ENCODE measurements at places on chromosomes 4 and X.

DNA sequence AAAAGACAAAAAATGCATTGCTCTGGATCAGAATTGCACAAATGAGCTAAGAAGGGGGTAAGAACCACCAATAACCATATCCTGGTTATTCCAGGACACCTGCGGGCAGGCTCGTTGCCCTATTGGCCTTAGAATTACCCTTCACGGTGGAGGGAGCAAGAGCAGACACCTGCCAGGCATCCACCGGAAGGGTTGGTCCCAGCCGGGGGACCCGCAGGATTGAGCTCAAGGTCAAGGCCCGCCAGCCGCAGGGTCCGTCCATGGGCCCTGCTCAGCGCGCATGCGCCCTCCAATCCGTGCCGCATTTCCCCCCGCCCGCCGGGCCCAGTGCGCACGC lies 575 bp downstream of the SLC25A6 start:
- no peaks in the 10 kb centered on the region for H3K4me1 ChIP-seq
- no peak for DNase-seq
- H3K4me3 ChIP-seq: peak overlapping the region; percentile 90
- H3K27me3 ChIP-seq: no peaks in the 10 kb centered on the region

DNA sequence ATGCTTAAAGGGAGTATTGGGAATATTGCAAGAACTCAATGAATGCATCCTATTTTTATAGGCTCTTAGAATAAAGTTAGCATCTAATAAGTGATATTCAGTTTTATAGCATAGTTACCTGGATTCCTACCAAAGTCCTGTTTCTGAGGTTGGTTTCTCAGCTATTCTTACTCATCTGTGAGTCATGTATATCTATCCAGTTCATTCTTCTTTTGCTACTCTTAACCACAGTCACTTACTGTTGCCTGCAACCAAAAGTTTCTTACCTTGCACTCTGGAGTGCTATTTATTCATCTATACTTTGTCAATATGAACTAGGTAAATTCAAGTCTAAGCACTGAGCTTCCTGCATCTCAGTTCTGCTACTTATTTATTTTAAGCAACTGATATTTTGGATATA lies 322.5 kb downstream of the HS3ST1 start:
- H3K36me3 ChIP-seq: no peaks in the 10 kb centered on the region
- no peak for DNase-seq
- no peaks in the 10 kb centered on the region for H3K27me3 ChIP-seq
- no peaks in the 10 kb centered on the region for H3K4me1 ChIP-seq
- H3K4me3 ChIP-seq: no peak overlapping the region
- H3K27ac ChIP-seq: no peak overlapping the region

GRCh38 chr4:145496292-145496691 lies 14.6 kb downstream of the SMAD1 start:
- no peaks in the 10 kb centered on the region for H3K27me3 ChIP-seq
- no peak for DNase-seq
- H3K4me3 ChIP-seq: no peak overlapping the region
- H3K27ac ChIP-seq: no peak overlapping the region
- no peaks in the 10 kb centered on the region for H3K36me3 ChIP-seq

GRCh38 chr4:119087656-119088055 lies 48.0 kb upstream of the MYOZ2 start:
- no peak overlapping the region for H3K4me3 ChIP-seq
- H3K27ac ChIP-seq: no peak overlapping the region
- H3K27me3 ChIP-seq: no peaks in the 10 kb centered on the region
- H3K36me3 ChIP-seq: no peaks in the 10 kb centered on the region

GRCh38 chr4:43008793-43009192 lies 116.3 kb downstream of the GRXCR1 start:
- no peak for DNase-seq
- H3K27me3 ChIP-seq: no peaks in the 10 kb centered on the region
- no peak overlapping the region for H3K4me3 ChIP-seq
- H3K27ac ChIP-seq: no peak overlapping the region
- H3K36me3 ChIP-seq: no peaks in the 10 kb centered on the region

GRCh38 chrX:150768580-150769190 lies 75.5 kb downstream of the MTMR1 start:
- no peaks in the 10 kb centered on the region for H3K4me1 ChIP-seq
- no peak for DNase-seq
- no peak overlapping the region for H3K27ac ChIP-seq
- no peaks in the 10 kb centered on the region for H3K27me3 ChIP-seq

GRCh38 chr4:39759569-39759968 lies 61.6 kb downstream of the UBE2K start:
- DNase-seq: no peak
- H3K36me3 ChIP-seq: peaks cover 83% of the 10 kb centered on the region
- H3K27ac ChIP-seq: no peak overlapping the region
- H3K27me3 ChIP-seq: no peaks in the 10 kb centered on the region
- H3K4me3 ChIP-seq: no peak overlapping the region
- H3K4me1 ChIP-seq: no peaks in the 10 kb centered on the region

DNA sequence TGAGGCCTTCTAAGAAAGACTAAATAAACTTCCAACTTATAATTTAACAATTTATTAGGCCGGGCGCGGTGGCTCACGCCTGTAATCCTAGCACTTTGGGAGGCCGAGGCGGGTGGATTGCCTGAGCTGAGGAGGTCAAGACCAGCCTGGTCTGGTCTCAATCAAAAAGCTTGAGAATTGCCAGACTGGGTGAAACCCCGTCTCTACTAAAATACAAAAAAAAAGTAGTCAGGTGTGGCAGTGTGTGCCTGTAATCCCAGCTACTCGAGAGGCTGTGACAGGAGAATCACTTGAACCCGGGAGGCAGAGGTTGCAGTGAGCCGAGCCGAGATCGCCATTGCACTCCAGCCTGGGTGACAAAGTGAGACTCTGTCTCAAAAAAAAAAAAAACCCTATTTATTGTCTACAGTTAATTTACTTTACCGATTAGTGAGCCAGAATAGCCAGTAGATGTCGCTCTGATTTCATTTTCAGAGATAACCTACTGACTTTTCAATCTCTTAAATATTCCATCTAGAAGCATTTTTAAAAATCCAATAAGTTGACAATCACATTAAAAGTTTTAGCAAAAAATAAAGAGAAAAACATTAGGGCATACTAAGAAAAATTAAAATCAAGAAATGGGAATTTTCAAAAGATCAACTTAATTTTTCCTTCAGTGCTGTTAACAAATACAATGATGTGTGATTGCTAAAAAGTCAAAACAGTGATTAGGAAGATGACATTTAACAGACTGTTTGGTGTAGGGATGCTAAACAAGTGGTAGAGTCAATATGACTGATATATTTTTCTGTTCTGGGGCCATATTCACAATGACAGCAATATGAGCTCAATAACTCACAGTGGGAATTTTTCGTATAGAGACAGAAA lies 4.3 kb upstream of the SHROOM3 start:
- H3K4me1 ChIP-seq: peaks cover 3% of the 10 kb centered on the region
- no peak overlapping the region for H3K4me3 ChIP-seq
- no peaks in the 10 kb centered on the region for H3K36me3 ChIP-seq
- H3K27ac ChIP-seq: no peak overlapping the region
- DNase-seq: no peak
- no peaks in the 10 kb centered on the region for H3K27me3 ChIP-seq

DNA sequence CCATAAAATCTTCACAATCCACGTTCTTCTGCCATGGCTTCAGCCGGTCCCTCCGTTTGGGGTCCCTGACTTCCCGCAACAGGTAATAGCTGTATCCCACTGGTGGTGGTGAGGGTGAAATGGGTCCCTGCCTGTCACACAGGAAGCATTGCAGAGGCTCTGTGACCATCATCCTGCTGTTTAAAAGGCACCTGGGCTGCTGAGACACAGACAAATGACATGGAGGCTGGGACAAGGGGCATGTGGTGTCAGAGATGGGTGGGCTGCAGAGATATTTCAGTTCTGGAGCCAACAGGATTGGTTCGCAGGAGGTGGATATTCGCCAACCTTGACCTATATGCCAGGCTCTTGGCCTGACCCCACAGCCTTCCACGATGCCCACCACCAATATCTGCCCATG lies 82.1 kb downstream of the JAKMIP1 start:
- H3K4me3 ChIP-seq: no peak overlapping the region
- peaks cover 26% of the 10 kb centered on the region for H3K27me3 ChIP-seq
- H3K27ac ChIP-seq: no peak overlapping the region
- H3K4me1 ChIP-seq: no peaks in the 10 kb centered on the region
- no peak for DNase-seq
- H3K36me3 ChIP-seq: no peaks in the 10 kb centered on the region

- H3K27ac ChIP-seq: no peak overlapping the region
- DNase-seq: no peak
- H3K36me3 ChIP-seq: no peaks in the 10 kb centered on the region
- no peak overlapping the region for H3K4me3 ChIP-seq
- H3K27me3 ChIP-seq: no peaks in the 10 kb centered on the region
- H3K4me1 ChIP-seq: no peaks in the 10 kb centered on the region
Measured at GRCh38 chr4:81490403-81491160, 18.9 kb upstream of the RASGEF1B start.

DNA sequence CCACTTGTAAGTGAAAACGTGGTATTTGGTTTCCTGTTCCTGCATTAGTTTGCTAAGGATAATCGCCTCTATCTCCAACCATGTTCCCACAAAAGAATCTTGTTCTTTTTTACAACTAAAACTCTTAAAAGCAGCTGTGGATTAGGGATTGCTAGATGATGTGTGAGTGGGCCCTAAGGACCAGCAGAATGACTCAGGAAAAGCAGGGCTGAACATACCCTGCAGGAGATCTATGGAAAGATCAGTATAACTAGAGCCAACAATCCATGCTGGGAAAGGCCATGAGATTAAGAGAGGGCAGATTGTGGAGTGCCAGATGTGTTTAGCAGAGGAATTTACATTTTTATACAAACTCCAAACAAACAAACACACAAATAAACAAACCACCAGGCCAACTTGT lies 128.4 kb upstream of the TMEM164 start:
- peaks cover 6% of the 10 kb centered on the region for H3K4me1 ChIP-seq
- H3K36me3 ChIP-seq: no peaks in the 10 kb centered on the region
- no peak overlapping the region for H3K4me3 ChIP-seq
- no peaks in the 10 kb centered on the region for H3K27me3 ChIP-seq

DNA sequence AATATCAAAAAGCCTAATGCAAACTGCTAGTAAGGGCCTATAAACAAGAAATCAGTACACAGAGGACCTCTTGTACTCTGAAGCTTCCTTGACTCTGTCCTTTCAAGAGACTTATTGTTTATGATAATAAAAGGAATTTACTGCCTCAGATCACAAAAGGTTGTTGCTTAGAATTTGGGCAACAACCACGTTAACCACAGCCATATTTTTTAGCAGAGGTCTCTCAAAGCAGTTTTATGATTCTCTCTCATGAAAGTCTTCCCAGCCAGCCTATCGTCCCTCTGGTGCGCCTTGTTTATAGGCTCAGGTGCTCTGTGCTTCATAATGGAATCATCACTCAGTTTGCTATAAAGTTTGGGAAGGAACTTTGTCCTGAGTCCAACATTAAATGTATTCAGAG lies 270.6 kb downstream of the RCHY1 start:
- H3K4me3 ChIP-seq: no peak overlapping the region
- H3K4me1 ChIP-seq: no peaks in the 10 kb centered on the region
- no peak for DNase-seq
- no peaks in the 10 kb centered on the region for H3K36me3 ChIP-seq
- H3K27me3 ChIP-seq: peaks cover 4% of the 10 kb centered on the region
- no peak overlapping the region for H3K27ac ChIP-seq

- no peaks in the 10 kb centered on the region for H3K4me1 ChIP-seq
- no peak overlapping the region for H3K4me3 ChIP-seq
- no peak overlapping the region for H3K27ac ChIP-seq
- H3K27me3 ChIP-seq: no peaks in the 10 kb centered on the region
- DNase-seq: no peak
- H3K36me3 ChIP-seq: no peaks in the 10 kb centered on the region
Measured at GRCh38 chrX:139691493-139691842, 16.5 kb downstream of the MCF2 start.

DNA sequence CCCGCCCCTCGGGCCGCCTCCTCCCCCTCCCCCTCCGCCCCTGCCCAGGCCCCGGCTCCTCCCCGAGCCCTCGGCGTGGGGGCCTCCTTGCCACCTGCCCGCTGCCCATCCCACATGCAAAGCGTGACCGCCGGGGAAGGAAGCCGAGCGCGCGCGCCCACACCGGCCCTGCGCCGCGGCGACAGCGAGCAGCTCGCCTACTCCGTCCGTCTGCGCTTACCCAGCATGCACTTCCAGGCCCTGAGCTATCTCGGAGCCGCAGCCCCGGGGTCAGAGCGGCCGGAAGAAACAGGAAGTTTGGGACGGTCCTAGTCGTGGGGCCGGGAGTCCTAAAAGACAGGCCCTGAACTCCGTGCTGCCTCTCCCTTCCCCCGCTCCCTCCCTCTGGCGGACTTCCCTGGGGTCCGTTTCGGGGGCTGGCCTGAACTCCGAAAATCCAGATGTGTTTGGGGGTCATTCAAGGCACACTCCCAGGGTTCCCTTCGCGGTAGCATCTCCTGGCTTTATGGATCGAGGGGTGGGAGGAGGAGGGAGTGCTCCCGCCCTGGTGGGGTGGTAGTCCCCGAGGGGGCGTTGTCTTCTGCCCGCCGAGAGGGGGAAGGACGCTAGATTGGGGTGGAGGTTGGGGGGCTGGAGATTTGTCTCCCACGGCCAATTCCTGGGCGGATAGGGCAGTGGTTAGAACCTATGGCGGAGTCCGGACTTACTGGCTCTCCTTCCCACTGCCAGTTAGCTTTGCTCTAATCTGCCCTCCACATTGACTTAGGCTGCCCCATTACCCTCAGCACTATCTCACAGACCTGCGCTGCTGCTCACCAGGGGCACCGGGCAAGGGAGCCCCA lies 25.0 kb upstream of the BCORL1 start:
- no peak for DNase-seq
- H3K27me3 ChIP-seq: no peaks in the 10 kb centered on the region
- no peaks in the 10 kb centered on the region for H3K4me1 ChIP-seq
- H3K36me3 ChIP-seq: no peaks in the 10 kb centered on the region
- no peak overlapping the region for H3K27ac ChIP-seq
- H3K4me3 ChIP-seq: peak overlapping the region; percentile 23

GRCh38 chr4:169658196-169658595 lies 37.8 kb downstream of the CLCN3 start:
- peak overlapping the region; percentile 83 for H3K27ac ChIP-seq
- no peak for DNase-seq
- peaks cover 38% of the 10 kb centered on the region for H3K4me1 ChIP-seq
- H3K4me3 ChIP-seq: no peak overlapping the region
- no peaks in the 10 kb centered on the region for H3K27me3 ChIP-seq

DNA sequence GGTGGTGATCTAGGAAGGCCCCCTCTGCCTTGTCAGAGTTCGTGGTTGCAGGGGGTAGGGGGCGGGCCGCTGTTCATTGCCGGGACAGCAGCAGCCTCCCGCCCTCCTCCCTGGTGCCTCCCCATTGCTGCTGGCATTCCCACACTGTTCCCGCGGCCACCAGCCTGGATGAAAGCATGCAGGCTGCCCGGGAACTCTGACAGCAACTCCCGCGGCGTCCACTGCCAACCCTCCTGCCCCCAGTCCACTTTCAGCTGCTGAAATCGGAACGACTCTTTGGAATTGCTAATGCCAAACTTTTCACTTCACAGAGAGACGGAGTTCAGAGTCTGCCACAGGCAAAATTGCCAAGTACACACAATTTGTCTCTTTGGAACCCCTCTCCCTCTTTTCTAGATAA lies 121.9 kb downstream of the BEND2 start:
- no peaks in the 10 kb centered on the region for H3K36me3 ChIP-seq
- H3K4me3 ChIP-seq: no peak overlapping the region
- H3K4me1 ChIP-seq: peaks cover 13% of the 10 kb centered on the region
- no peaks in the 10 kb centered on the region for H3K27me3 ChIP-seq

- no peaks in the 10 kb centered on the region for H3K36me3 ChIP-seq
- no peaks in the 10 kb centered on the region for H3K4me1 ChIP-seq
- DNase-seq: no peak
- no peaks in the 10 kb centered on the region for H3K27me3 ChIP-seq
- no peak overlapping the region for H3K4me3 ChIP-seq
Measured at GRCh38 chrX:9279234-9279544, 185.7 kb upstream of the TBL1X start.

- DNase-seq: no peak
- H3K4me3 ChIP-seq: no peak overlapping the region
- no peaks in the 10 kb centered on the region for H3K36me3 ChIP-seq
- H3K27me3 ChIP-seq: no peaks in the 10 kb centered on the region
- peak overlapping the region; percentile 76 for H3K27ac ChIP-seq
- peaks cover 50% of the 10 kb centered on the region for H3K4me1 ChIP-seq
Measured at GRCh38 chr4:128525992-128526630, 238.5 kb upstream of the PGRMC2 start.

Measured in RWPE2 (cell line).